ENCODE measurements at places on chromosomes 3 and 15. TPM values are rescaled to one million over a fixed set of nuclear protein-coding genes. Genes with fewer than 3 reads are reported as not detected.

Gene SLCO3A1
- 4.5 TPM for total RNA-seq

Gene GP9
- total RNA-seq, result not detected

Gene LEKR1
- under 0.01 TPM for total RNA-seq

Gene LDHAL6B
- total RNA-seq, result not detected

Gene CYP1A2
- total RNA-seq, result not detected

Gene NAA80
- total RNA-seq, result 1.3 TPM

Gene PCOLCE2
- total RNA-seq, result 1.1 TPM

Gene SLITRK3
- not detected for total RNA-seq

Gene FRMD4B
- total RNA-seq, result 31.3 TPM

Gene ADAMTS17
- 2.0 TPM for total RNA-seq

Gene GASK1A
- total RNA-seq, result 1.1 TPM

Gene GOLGA8Q
- total RNA-seq, result 2.2 TPM

Gene ASB14
- not detected for total RNA-seq

Gene FBXW12
- not detected for total RNA-seq

Gene YEATS2
- total RNA-seq, result 18.2 TPM

Gene OCA2
- 0.26 TPM for total RNA-seq

Gene IQCB1
- total RNA-seq, result 34.0 TPM

Gene MLH1
- 28.7 TPM for total RNA-seq
